Chondrocyte (in vitro differentiated cells): ENCODE measurements at places on chromosomes 13 and 19. TPM values are rescaled to one million over a fixed set of nuclear protein-coding genes. Genes with fewer than 3 reads are reported as not detected.

- H3K4me1 ChIP-seq, result peaks cover 15% of the 10 kb centered on the region
- H3K4me3 ChIP-seq, result no peak overlapping the region
- H3K36me3 ChIP-seq, result no peaks in the 10 kb centered on the region
- no peak for DNase-seq
- H3K27me3 ChIP-seq, result peaks cover 26% of the 10 kb centered on the region
These were observed 18.6 kb downstream of the GJA3 start for GRCh38 chr13:20142023-20142926.

Gene C19orf53
- total RNA-seq, result 71.2 to 91.5 TPM (median 75.7 TPM) in 3 replicates

DNA sequence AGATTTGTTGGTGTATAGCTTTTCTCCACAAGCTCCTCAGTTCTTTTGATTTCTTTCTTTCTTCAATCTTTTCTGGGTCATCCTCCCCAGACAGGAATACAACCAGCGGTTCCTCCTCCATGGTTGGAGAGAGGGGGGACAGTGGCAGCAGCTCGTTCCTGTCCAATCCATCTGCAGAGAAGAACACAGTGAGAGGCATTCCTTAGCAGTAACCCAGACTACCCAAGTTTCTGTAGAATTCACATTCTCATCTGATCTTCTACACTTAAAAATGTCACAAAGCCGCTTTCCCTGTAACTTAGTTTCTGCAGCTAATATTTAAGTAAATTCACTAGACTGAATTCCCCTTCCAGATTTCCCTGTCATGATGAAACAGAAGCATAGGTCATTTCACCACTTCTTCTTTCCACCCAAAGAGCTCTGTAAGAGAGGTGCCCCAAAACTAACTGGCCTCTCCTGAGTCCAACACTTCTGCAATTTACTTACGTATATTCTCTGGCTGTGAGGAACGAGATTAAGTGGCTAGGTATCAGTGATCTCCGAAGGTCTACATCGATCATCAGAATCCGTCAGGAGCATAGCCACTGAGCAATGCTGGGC is 171.9 kb downstream of the TBC1D4 start:
- H3K27me3 ChIP-seq, result no peaks in the 10 kb centered on the region
- H3K36me3 ChIP-seq, result peaks cover 4% of the 10 kb centered on the region
- peaks cover 6% of the 10 kb centered on the region for H3K4me1 ChIP-seq
- no peak overlapping the region for H3K4me3 ChIP-seq

GRCh38 chr13:29849731-29850212 is 645 bp downstream of the UBL3 start:
- DNase-seq, result no peak
- H3K27ac ChIP-seq, result peak overlapping the region; percentile 89
- peaks cover 40% of the 10 kb centered on the region for H3K4me1 ChIP-seq
- peak overlapping the region; percentile 83 for H3K4me3 ChIP-seq
- H3K27me3 ChIP-seq, result no peaks in the 10 kb centered on the region

DNA sequence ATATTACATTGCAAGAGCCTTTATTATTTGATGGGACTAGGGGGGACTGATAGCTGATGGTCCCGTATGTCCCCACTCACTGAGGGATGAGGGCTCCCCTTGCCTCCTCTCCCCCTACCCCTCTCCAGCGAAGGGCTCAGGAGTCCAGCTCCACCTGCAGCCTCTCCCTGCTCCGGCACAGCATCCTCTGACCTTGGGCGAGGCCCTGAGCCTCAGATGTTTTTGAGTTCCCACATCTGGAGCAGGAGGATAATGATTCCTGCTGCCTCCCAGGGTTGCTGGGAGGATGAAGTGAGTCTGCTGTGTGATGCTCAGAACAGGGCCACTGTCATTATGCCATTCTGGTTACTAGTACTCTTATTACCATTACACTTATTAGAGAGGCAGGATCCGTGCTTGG is 15.0 kb downstream of the PAK4 start:
- H3K4me1 ChIP-seq, result peaks cover 37% of the 10 kb centered on the region
- H3K27me3 ChIP-seq, result no peaks in the 10 kb centered on the region
- no peaks in the 10 kb centered on the region for H3K36me3 ChIP-seq
- no peak overlapping the region for H3K4me3 ChIP-seq
- DNase-seq, result no peak

- no peak for DNase-seq
- H3K4me1 ChIP-seq, result peaks cover 6% of the 10 kb centered on the region
- peak overlapping the region; percentile 98 for H3K27ac ChIP-seq
- H3K36me3 ChIP-seq, result no peaks in the 10 kb centered on the region
These were observed 26.2 kb upstream of the HIF3A start for GRCh38 chr19:46270521-46271256.

- no peak overlapping the region for H3K4me3 ChIP-seq
- no peak for DNase-seq
- peaks cover 3% of the 10 kb centered on the region for H3K4me1 ChIP-seq
- H3K36me3 ChIP-seq, result no peaks in the 10 kb centered on the region
- H3K27me3 ChIP-seq, result no peaks in the 10 kb centered on the region
These were observed 641.0 kb downstream of the FGF9 start for GRCh38 chr13:22311734-22312404.

Gene ATXN8OS
- not detected in 3 replicates for total RNA-seq

- H3K36me3 ChIP-seq, result no peaks in the 10 kb centered on the region
- DNase-seq, result no peak
- H3K4me3 ChIP-seq, result no peak overlapping the region
- no peak overlapping the region for H3K27ac ChIP-seq
These were observed 904.8 kb upstream of the PCDH20 start for GRCh38 chr13:62320129-62321108.

Gene CSNK1A1L
- not detected in 3 replicates for total RNA-seq

Gene DKKL1
- 1.5 to 2.4 TPM (median 2.1 TPM) in 3 replicates for total RNA-seq

Gene BRD4
- total RNA-seq, result 83.8 to 108 TPM (median 104 TPM) in 3 replicates

DNA sequence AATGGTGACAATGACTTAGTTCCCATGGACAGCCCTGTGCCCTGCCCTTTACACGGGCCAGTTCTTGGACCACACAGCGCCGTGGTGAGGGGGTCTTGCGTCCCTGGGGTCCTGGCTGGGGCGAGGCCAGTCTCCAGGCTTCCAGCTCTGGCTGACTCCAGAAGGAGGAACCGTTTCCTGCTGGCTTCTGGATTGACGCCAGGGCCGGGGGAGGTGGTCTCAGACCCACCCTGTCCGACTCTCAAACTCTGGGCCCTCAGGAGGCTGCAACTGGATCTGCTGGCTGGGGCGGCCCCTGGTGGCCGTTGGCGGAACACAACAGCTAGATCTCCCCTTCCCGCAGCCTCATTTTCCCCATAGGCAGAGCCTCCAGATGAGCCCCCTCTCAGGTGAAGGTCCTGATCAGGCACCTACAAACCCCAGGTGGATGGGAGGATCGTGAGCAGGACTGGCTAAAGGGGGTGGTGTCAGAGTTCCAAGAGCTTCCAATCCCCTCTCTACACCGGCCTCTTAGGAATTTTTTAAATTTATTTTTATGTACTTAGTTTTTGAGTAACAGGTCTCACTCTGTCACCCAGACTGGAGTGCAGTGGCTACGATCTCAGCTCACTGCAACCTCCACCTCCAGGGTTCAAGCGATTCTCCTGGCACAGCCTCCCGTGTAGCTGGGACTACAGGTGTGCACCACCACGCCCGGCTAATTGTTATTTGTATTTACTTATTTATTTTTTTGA is 8.0 kb downstream of the CCDC194 start:
- no peaks in the 10 kb centered on the region for H3K36me3 ChIP-seq
- no peak overlapping the region for H3K4me3 ChIP-seq
- H3K4me1 ChIP-seq, result peaks cover 14% of the 10 kb centered on the region
- DNase-seq, result no peak
- no peaks in the 10 kb centered on the region for H3K27me3 ChIP-seq

Gene FOXA3
- total RNA-seq, result not detected in 3 replicates

Gene PCDH17
- total RNA-seq, result 0.32 to 0.36 TPM (median 0.34 TPM) in 3 replicates

Gene FGF21
- not detected in 3 replicates for total RNA-seq

GRCh38 chr13:50285283-50285682 is 270.0 kb downstream of the KCNRG start:
- H3K36me3 ChIP-seq, result peaks cover 2% of the 10 kb centered on the region
- no peaks in the 10 kb centered on the region for H3K27me3 ChIP-seq
- H3K4me1 ChIP-seq, result no peaks in the 10 kb centered on the region
- H3K4me3 ChIP-seq, result no peak overlapping the region

DNA sequence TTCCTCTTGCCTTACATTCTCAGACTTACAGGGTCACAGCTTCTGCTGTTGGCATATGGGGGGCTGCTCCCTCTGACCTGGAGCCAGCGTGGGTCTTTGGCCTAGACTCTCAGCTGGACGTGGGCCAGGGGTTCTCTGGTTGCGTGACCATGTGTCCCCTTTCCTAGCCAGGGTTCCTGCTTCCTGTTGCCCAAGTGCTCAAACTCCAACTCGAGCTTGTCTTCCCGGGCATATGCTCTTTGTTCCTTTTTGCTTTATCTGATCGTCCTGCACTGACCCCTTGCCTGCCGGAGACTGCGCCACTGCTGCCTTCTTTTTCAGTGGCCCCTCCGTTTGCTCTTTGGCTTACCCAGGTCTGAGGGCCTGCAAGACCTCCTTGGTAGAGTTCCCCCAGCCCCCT is 25.3 kb upstream of the GPR183 start:
- peaks cover 22% of the 10 kb centered on the region for H3K4me1 ChIP-seq
- no peak overlapping the region for H3K27ac ChIP-seq
- DNase-seq, result no peak
- H3K27me3 ChIP-seq, result no peaks in the 10 kb centered on the region

- H3K4me3 ChIP-seq, result no peak overlapping the region
- H3K36me3 ChIP-seq, result peaks cover 31% of the 10 kb centered on the region
- no peak for DNase-seq
- peak overlapping the region; percentile 94 for H3K27ac ChIP-seq
These were observed 73.6 kb downstream of the COL4A1 start for GRCh38 chr13:110233181-110233950.

DNA sequence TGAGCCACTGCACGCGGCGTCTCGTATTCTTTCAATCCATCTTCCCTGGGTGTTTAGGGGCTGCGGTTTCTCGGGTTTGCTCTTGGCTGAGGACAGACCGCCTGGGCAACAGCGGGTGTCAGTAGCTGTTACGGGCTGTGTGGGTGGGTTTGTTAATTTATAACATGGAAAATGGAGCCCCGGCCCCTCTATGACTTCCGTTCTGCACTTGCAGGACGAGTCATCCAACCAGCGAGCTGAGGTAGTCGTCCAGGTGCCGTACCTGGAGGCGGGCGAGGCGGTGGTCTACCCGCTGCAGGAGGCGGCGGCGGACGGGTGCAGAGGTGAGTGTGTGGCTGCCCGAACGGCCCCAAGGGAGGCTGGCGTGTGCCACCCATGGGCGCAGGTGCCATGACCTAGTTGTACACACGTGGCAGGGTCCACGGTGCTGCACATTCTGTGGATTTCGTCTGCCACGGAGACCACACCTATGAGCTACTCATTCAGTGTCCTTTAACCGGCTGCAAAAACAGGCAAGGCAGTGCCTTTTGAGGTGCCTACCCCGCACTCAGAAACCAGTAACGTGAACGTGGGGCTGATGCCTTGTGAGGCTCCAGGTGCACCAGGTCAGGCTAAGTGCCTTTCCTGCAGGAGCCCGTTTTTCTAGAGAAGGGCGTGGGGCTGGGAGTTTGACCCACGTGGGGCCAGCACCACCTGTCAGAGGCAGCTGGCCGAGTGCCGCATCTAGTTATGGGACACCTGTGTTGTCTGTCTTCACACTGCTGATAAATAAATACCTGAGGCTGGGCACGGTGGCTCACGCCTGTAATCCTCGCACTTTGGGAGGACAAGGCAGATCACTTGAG is 10.9 kb downstream of the POLR2E start:
- H3K27ac ChIP-seq, result no peak overlapping the region
- H3K4me1 ChIP-seq, result peaks cover 5% of the 10 kb centered on the region
- DNase-seq, result no peak
- peaks cover 5% of the 10 kb centered on the region for H3K36me3 ChIP-seq
- H3K4me3 ChIP-seq, result no peak overlapping the region

Gene APOE
- 47.1 to 178 TPM (median 170 TPM) in 3 replicates for total RNA-seq

DNA sequence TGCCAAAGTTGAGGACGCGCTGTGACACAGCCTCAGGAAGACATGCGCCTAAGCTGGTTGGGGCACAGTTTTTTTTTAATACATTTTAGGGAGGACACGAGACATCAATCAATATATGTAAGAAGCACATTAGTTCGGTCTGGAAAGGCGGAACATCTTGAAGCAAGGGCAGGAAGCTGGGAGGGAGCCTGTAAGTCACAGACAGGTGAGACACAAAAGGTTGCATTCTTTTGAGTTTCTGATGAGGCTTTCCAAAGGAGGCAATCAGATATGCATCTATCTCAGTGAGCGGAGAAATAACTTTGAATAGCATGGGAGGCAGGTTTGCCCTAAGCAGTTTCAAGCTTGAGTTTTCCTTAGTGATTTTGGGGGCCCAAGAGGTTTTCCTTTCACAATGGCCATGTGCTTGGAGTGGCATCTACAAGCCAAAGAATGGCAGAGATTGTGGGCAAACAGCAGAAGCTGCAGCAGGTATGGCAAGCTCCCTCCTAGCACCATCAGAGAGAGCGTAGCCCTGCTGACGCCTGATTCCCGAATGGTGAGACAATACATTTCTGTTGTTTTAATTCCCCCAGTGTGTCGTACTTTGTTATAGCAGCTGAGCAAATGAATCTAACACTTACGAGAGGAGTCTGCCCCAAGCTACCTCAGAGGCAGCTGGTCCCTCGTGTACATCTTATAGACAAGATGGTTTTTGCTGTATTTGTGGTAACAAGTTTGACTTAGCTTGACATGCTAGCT is 99.5 kb upstream of the TMTC4 start:
- peaks cover 1% of the 10 kb centered on the region for H3K36me3 ChIP-seq
- H3K27ac ChIP-seq, result no peak overlapping the region
- no peak overlapping the region for H3K4me3 ChIP-seq

Gene DUXA
- total RNA-seq, result not detected in 3 replicates

DNA sequence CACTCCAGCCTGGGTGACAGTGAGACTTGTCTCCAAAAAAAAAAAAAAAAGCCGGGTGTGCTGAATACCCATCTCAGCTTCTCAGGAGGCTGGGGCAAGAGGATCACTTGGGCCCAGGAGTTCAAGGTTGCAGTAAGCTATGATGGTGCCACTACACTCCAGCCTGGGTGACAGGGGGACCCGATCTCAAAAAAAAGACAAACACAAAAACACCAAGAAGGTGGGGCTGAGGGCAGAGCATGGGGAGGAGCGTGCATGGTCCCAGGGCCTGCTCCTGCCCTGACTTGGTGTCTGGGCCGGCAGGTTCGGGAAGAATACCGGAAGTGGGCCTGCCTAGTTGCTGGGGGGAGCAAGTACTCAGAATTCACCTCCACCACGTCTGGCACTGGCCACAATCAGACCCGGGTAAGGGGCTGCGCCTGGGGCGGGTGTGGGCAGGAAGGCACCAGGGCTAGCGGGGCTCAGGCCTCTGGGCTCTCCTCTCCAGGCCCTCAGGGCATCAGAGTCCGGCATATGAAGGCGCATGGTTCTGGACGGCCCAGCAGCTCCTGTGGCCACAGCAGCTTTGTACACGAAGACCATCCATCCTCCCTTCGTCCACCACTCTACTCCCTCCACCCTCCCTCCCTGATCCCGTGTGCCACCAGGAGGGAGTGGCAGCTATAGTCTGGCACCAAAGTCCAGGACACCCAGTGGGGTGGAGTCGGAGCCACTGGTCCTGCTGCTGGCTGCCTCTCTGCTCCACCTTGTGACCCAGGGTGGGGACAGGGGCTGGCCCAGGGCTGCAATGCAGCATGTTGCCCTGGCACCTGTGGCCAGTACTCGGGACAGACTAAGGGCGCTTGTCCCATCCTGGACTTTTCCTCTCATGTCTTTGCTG is 11.3 kb downstream of the DDX39A start:
- peaks cover 7% of the 10 kb centered on the region for H3K4me1 ChIP-seq
- no peak for DNase-seq
- H3K4me3 ChIP-seq, result no peak overlapping the region
- H3K36me3 ChIP-seq, result peaks cover 26% of the 10 kb centered on the region
- H3K27ac ChIP-seq, result no peak overlapping the region

- peak; percentile 44 for DNase-seq
- H3K4me3 ChIP-seq, result no peak overlapping the region
- no peaks in the 10 kb centered on the region for H3K36me3 ChIP-seq
- H3K27ac ChIP-seq, result no peak overlapping the region
- H3K27me3 ChIP-seq, result no peaks in the 10 kb centered on the region
These were observed 609.7 kb upstream of the SLITRK1 start for GRCh38 chr13:84491952-84492351.

Gene KLK2
- not detected in 3 replicates for total RNA-seq
